ENCODE measurements at places on chromosomes 7 and 10. TPM values are rescaled to one million over a fixed set of nuclear protein-coding genes. Genes with fewer than 3 reads are reported as not detected.
A peak's percentile ranks its signal among the peaks of the same experiment; 100 is the strongest.

Gene SPDYE5
- total RNA-seq = not detected

Gene NOBOX
- not detected for total RNA-seq

Gene C10orf67
- not detected for total RNA-seq

Gene ZNF316
- 42.2 TPM for total RNA-seq

Gene PLPP4
- not detected for total RNA-seq

- DNase-seq = no peak
Measured at GRCh38 chr7:143434660-143435059, 8.6 kb upstream of the TAS2R60 start.

GRCh38 chr10:43251419-43252165 lies 15.3 kb downstream of the RASGEF1A start:
- no peak for DNase-seq

- DNase-seq = no peak
Measured at GRCh38 chr10:109457302-109457638, 466.0 kb downstream of the XPNPEP1 start.

GRCh38 chr10:48300556-48300955 lies 5.9 kb upstream of the MAPK8 start:
- DNase-seq = no peak

- no peak for DNase-seq
Measured at GRCh38 chr7:36210291-36210922, 57.4 kb downstream of the EEPD1 start.

DNA sequence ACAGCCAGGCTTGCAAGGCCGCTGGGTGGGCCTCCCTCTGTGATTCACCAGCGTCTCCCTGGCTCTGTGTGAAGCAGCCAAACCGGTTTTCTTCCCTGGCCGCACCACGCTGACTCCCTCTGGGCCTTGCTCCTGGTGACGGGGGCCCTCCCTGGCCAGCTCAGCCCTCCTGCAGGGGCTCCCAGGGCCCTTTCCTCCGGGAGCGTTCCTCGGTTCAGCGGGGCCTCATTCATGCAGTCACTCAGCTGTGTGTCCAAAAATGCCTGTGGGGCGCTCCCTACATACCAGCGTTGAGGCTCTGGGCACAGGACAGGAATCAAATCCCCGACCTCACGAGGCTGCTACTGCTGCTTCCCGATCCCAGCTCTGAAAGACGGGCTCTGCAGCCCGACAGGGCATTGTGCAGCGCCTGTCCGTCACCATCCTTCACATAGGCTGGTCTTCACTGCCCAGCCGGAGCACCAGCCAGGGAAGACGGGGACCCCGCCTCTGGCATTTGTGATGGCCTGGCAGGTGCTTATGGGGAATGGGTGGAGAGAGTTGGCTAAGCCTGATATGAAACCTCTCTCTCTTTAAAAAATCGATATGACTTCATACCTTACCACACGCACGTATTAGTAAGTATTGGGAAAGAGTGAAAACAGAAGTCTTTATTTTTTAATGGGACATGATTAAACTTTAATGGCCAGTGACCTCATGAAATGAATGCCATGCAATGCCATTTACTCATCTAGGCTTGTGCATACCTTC lies 110.0 kb upstream of the SHH start:
- DNase-seq = no peak

GRCh38 chr7:120992965-120993494 lies 4.5 kb downstream of the CPED1 start:
- no peak for DNase-seq

DNA sequence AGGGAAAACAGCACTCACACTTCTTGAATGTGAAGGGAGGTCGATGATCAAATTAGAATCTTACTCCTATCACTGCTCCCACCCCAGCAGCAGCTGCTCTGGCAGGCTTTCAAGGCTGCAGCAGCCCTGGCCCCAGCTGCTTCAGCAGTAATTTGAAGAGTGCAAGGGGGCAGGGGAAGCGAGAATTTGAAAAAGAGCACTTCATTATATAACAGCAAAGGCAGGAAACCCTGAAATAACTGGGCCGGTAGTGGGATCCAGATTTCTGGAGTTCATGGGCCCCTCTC lies 44.9 kb downstream of the MYPN start:
- no peak for DNase-seq

DNA sequence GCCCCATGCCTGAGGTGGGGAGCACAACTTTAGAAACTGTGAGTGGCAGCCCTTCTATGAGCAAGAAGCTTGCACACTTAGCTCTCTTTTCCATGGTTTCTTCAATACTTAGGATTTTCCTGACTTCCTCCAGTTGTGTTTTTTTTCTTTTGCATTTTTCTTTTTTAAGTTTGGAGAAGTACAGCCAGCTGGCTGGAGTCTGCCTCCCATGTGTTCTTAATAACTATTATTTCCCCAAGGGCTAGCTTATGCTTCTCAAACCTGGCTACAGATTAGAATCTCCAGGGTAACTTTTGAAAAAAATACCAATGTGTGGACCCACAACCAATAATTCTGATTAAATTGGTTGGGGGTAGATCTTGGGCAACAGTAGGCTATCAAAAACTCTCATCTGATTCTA lies 37.4 kb upstream of the MEOX2 start:
- no peak for DNase-seq

DNA sequence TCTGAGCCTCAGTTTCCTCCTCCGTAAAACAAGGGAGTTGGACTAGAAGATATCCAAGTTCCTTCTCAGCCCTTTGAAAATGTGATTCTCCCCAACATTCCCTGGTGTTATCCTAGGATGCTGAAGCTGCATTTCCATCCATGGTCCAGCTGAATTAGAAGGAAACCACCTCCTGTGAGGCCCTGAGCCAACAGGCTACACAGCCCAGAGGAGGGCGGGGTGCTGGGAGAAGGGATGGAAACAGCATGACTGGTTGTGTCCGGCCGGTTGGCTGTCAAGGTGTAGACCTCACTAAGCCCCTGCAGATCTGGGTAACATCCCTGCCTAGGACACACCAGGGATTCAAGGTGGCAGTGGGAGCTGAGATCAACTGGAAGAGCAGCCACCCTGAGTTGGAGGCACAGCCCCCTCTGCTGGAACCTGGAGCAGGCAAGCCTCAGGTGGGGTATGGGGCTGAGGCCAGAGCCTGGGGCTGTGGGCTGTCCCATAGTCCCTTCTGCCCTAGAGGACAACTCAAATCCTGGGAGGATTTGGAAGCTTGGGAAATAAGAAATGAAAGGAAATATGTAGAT lies 72.0 kb downstream of the PAX2 start:
- peak; percentile 44 for DNase-seq

DNA sequence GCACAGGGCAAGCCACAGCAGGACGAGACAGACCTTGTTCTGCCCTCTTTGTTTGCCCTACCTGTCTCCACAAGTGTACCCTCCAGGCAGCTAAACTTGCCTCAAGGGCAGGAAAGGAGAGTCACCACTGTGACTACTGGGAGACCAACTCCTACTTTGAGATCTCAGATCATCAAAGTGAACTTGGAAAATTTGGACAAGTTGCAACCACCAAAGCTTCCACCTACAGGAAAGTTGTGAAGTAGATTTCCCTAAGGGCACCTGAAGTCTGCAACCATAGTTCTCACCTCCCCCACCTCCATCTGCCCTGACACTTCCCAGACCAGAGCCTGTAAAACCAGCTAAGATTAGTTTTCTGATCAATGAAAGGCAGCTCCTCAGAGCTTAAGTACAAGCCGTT lies 2.5 kb upstream of the WDR91 start:
- no peak for DNase-seq

DNA sequence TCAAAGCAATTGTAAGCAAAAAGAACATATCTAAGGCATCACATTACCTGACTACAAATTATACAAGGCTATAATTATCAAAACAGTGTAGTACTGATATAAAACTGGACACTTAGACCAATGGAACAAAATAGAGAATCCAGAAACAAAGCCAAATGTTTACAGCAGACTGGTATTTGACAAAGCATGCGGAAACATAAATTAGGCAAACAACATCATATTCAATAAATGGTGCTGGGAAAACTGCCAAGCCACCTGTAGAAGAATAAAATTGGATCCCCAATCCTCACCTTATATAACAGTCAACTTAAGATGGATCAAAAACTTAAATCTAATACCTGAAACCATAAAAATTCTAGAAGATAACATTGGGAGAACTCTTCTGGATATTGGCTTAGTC lies 240.8 kb upstream of the POM121L12 start:
- no peak for DNase-seq

GRCh38 chr10:107502229-107502985 lies 337.9 kb upstream of the SORCS1 start:
- DNase-seq = no peak

GRCh38 chr7:75870557-75871161 lies 8.2 kb upstream of the RHBDD2 start:
- DNase-seq = no peak

All from endothelial cell (in vitro differentiated cells).